ENCODE measurements at places on chromosomes 16 and 17. TPM values are rescaled to one million over a fixed set of nuclear protein-coding genes. Genes with fewer than 3 reads are reported as not detected.

Gene MAP2K6
- total RNA-seq = 11.2 TPM

Gene SOCS1
- total RNA-seq = 1.7 TPM

Gene NETO2
- 104 TPM for total RNA-seq

Gene ENKD1
- total RNA-seq = 11.4 TPM

Gene GAST
- total RNA-seq = not detected

Gene ABCA8
- 0.44 TPM for total RNA-seq

Measured in A549 treated with CpdA at 1 μM for 4 hours (cell line).